NCI-H1694 treated with DMSO at 0.1 percent for 48 hours (cell line): ENCODE measurements at places on chromosomes 7 and 10.

- no peak for DNase-seq
Observed at GRCh38 chr10:128046953-128047290, 79.3 kb downstream of the MKI67 start.

GRCh38 chr7:114940220-114940619 is 18.3 kb downstream of the MDFIC start:
- DNase-seq: no peak

GRCh38 chr10:22252801-22253579 is 35.2 kb upstream of the EBLN1 start:
- no peak for DNase-seq

- DNase-seq: no peak
Observed at GRCh38 chr7:17312641-17313040, 14.2 kb downstream of the AHR start.

DNA sequence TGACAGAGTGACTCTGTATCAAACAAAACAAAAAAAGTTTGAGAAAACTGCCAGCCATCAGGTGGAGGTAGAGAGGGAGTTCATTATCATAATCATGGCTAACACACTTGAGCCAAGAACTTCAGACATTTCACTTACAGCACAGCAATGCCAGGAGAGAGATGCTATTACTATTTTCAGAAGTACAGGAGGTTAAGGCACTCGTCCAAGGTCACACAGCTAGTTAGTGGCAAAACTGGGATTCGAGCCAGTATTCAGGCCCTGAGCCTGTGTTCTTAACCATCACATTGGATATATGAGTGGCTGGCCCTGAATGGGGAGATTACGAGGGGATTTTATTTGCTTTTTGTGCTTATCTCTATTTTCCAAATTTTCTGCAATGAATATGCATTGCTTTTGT is 24.8 kb upstream of the UNC5B start:
- DNase-seq: no peak

GRCh38 chr7:123692471-123692877 is 36.8 kb downstream of the LMOD2 start:
- DNase-seq: no peak

GRCh38 chr10:12586741-12587140 is 237.4 kb downstream of the CAMK1D start:
- no peak for DNase-seq

- DNase-seq: no peak
Observed at GRCh38 chr10:115572740-115573455, 479.7 kb downstream of the ATRNL1 start.
